ENCODE measurements at places on chromosomes 16 and 17.

GRCh38 chr17:40815381-40815780 lies 7.0 kb downstream of the KRT10 start:
- no peak for DNase-seq

DNA sequence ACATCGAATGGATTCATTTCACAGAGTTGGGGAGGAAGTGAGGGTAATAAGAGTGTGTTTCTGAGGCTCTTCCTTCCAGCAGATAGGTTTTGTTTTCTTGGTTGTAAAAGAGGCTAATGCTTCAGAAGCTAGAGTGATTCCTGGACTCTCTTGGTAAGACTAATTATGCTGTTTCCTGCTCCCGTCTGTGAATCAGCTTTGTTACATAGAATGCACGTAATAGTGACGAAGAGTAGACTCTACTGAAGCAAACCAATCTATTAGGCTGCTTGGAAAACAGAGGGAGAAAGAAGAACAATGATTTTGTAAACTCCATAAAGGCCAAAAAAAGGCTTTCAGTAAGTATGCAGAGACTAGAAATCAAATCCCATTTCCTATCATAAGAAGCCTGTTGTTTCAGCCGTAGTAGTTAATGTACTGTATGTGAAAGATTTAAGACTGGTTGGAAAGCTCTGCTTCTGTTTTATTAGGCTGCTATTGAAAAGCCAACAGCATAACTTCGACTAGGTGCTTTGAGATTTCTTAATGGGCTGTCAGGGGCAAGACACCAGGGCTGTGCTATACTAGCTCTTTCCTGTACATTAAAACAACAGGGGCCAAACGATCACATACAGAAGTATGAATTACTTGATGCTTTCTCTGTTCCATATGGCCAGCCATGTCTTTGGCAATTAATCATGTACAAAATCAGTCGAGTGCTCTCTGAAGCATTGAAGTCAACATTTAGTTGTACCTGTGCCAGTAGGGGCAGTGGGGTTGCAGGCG lies 219.0 kb downstream of the FTO start:
- DNase-seq = peak; percentile 26

GRCh38 chr17:19713901-19714361 lies 2.5 kb downstream of the SLC47A2 start:
- no peak for DNase-seq

GRCh38 chr16:678858-679813 lies 1.1 kb upstream of the STUB1 start:
- peak; percentile 70 for DNase-seq

GRCh38 chr17:67238991-67239390 lies 6.0 kb downstream of the HELZ start:
- DNase-seq = peak; percentile 54

- no peak for DNase-seq
These were observed 11.2 kb upstream of the HNF1B start for GRCh38 chr17:37756051-37756450.

DNA sequence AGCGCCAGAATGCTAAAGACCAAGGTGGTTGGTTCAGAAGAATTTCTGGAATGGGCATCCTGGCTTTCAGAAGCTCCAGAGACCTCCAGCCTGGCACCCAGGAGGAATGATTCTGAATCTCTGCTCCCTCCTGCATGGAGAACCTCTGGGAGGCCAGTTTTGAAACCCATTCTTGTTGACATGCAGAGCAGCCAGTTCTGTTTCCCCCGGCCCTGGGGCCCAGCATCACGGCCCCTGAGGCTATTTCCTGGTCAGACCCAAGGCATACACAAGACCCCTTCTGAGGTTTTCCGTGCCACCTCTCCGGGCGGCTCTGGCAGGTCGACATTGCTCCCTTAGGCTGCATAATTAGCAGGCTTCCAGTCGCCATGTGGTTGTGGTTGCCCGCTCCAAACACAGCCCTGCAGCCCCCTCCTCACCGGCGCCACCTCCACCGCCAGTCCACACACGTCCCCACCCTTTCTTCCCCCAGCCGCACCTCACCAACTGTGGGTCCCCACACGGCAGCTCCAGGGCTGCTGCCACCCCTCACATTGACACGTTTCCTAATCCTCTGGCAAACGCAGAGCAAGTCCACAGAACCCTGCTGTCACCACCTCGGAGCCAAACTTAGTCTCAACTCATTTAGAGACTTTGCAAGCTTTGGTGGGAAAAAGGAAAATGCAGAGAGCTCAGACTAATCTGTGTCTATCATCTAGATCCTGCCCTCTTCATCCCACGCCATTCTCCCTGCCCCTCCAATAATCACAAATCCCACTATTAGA lies 367.1 kb downstream of the SOX9 start:
- DNase-seq = no peak

DNA sequence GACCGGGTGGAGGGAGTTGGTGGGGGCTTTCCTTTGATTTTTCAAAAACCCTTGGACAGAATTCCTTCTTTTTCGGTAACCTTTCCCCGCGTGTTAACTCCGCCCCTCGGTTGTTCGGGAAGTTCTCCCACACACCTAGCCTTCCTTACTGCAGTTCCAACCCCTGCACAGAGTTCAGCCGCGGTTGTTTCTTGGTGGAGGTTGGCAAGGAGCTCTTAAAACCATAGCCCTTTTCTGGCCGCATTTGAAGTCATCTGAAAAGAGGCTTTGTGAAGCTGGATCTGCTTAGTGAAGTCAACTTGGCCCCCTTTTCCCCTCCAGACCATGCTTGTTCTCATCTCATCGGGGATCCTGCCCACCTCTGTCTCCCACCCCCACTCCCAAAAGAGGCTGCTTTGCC lies 1.8 kb downstream of the CACNG4 start:
- DNase-seq = no peak

- peak; percentile 53 for DNase-seq
These were observed at the start of gene DVL2 for GRCh38 chr17:7234083-7234951. TSS of gene DVL2 (minus strand) at chr17:7234517. CDS start at chr17:7234262, 255 bp downstream.

DNA sequence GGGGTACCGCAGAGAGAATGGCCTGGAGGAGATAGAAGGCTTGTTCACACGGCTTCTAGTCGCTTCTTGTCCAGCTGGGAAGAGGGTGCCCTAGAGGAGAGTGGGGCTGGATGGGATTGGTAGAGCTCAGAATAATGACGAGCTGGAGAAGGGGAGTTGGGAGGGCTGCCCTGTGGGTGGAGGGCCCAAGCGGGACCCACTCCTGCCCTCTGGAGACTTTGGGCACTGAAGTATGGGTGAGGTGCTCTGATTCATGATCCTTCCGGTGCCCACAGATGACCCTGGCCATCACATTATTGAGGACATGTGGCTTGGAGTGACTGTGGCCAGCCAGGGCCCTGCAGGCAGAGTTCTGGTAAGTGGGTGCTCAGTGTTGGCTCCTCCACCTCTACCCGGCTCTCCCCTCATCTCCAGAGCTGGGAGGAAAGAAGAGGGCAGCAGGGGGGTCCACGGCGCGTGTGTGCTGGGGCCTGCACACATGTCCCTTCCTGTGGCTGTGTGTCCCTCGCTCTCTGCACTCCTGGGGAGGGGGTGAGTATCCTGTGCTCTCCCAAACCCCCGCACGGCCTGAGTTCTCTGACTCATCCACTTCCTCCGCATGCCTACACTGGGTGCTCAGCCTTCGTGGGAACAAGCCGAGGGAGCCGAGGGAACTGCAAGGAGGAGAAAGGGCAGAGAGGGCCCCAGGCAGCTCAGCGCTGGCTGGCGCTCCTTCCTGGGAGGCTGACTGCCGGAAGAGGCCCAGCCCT lies 8.5 kb downstream of the ITGA3 start:
- DNase-seq = no peak

DNA sequence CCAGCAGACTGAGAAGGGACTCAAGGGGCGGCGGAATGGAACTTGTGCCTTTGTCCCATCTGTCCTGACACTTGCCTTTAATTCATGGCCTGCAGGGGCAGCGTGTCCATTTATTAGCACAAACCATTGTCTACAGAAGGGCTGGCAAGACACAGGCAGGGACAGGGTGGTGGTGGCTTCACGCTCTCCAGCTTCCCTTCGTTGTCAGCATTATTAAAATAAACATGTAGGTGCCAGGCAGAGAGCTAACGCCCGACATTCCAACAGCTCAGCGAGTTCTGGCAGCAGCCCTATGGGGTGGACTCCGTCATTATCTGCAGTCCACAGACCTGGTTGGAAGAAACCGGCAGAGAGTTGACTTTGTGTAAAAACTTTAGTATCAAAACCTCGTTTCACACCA lies 16.3 kb downstream of the DNAI2 start:
- DNase-seq = peak; percentile 37

- DNase-seq = no peak
These were observed 147.1 kb upstream of the CHMP6 start for GRCh38 chr17:80844418-80844990.

- no peak for DNase-seq
These were observed 203.0 kb upstream of the TNRC6C start for GRCh38 chr17:77755410-77755963.

DNA sequence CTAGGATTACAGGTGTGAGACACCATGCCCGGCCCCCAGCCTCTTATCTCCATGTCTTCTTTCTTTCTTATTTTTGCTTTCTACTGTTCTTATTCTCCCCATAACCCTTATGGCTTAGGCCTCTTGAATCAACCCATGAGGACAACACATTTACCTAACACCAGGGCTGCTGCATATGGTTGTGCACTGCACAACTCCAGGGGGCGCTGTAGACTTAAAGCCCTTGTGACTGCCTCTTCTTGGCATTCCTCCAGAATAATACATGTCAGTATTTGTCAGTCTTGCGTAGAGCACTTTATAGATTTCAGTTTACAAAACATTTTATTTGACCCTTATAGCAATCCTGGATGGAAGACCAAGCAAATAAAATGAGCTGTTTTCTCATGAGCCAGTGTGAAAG lies 225.0 kb upstream of the SALL1 start:
- DNase-seq = no peak

- no peak for DNase-seq
These were observed 54.5 kb downstream of the NKD1 start for GRCh38 chr16:50602531-50603205.

DNA sequence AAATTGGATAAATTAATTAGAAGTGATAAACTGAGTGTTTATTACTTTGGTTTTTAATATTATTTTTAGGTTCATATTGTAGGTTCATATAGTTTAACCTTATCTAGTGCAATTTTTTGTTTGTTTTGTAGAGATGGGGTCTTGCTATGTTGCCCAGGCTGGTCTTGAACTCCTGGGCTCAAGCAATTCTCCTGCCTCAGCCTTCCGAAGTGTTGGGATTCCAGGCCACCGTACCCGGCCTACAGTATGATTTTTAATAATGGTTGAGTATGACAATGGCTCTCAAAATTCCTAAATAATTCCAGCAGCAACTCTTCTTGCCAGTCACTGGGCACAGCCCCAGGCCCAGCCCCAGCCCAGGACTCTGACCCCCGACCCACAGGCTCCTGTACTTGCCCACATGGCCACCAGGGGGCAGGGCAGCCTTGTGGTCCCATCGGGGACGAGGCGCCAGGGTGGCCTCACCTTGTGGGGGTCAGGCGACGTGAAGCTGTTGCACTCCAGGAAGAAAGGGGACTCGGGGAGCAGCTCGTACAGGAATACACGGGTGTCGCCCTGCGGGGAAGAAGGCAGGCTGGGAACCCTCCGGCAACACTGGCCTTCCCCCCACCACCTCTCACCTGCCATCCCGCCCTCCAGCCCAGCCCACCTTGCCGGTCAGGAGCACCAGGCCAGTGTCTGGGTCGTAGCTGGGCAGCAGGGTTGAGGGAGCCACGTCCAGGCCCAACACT lies 7.9 kb upstream of the PAM16 start:
- no peak for DNase-seq

GRCh38 chr16:31361201-31362110 lies 6.5 kb downstream of the ITGAX start:
- DNase-seq = no peak
